SK-MEL-5 (cell line): ENCODE measurements at places on chromosomes 13 and 19. TPM values are rescaled to one million over a fixed set of nuclear protein-coding genes. Genes with fewer than 3 reads are reported as not detected.

- peak; percentile 32 for DNase-seq
Measured at GRCh38 chr19:4976401-4977298, 7.7 kb downstream of the KDM4B start.

GRCh38 chr19:28685802-28686201 lies 527.1 kb downstream of the UQCRFS1 start:
- DNase-seq = no peak

- no peak for DNase-seq
Measured at GRCh38 chr19:35852029-35852780, at the start of gene NPHS1. Gene NPHS1 (minus strand): TSS chr19:35852504. CDS start chr19:35851837, 667 bp downstream.

EDDM13 gene
- total RNA-seq = not detected in 2 replicates
